Activated CD8-positive, alpha-beta T cell treated with anti-CD3 and anti-CD28 coated beads for 36 hours (primary cell): ENCODE measurements at places on chromosomes 5 and 9. TPM values are rescaled to one million over a fixed set of nuclear protein-coding genes. Genes with fewer than 3 reads are reported as not detected.
A peak's percentile ranks its signal among the peaks of the same experiment; 100 is the strongest.

DNA sequence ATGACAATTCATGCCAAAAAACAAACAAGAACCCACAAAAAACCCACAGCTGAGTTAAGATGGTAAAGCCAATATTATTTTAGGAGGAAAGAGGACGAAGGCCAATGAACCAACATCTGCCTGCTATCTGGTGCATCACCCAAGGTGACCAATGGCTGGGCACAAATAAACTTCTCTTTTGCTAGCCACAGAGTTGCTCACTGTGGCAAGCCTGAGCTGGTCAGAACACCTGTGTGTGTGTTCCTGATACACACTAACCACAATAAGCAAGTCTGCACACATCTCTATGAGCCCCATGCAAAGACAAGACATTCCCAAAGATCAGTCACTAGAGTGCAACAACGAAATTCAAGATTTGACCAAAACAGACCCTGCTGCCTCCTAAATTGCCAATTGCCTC is 63.1 kb downstream of the RNF38 start:
- DNase-seq, result no peak
- H3K27me3 ChIP-seq, result no peaks in the 10 kb centered on the region
- H3K4me3 ChIP-seq, result no peak overlapping the region
- H3K4me1 ChIP-seq, result peaks cover 3% of the 10 kb centered on the region
- H3K27ac ChIP-seq, result peak overlapping the region; percentile 58
- H3K36me3 ChIP-seq, result peaks cover 35% of the 10 kb centered on the region

- H3K4me1 ChIP-seq, result no peaks in the 10 kb centered on the region
- H3K27ac ChIP-seq, result no peak overlapping the region
Observed at GRCh38 chr5:104937598-104937997, 1375.0 kb upstream of the NUDT12 start.

- H3K4me3 ChIP-seq, result peak overlapping the region; percentile 90
- peak overlapping the region; percentile 88 for H3K27ac ChIP-seq
- no peaks in the 10 kb centered on the region for H3K27me3 ChIP-seq
- peak; percentile 80 for DNase-seq
- peaks cover 41% of the 10 kb centered on the region for H3K4me1 ChIP-seq
- peaks cover 22% of the 10 kb centered on the region for H3K36me3 ChIP-seq
Observed at GRCh38 chr9:136544964-136545691, 720 bp downstream of the NOTCH1 start.

GRCh38 chr5:156327296-156327695 is 332 bp downstream of the SGCD start:
- no peak overlapping the region for H3K27ac ChIP-seq
- no peak for DNase-seq
- no peaks in the 10 kb centered on the region for H3K4me1 ChIP-seq
- H3K36me3 ChIP-seq, result no peaks in the 10 kb centered on the region
- no peak overlapping the region for H3K4me3 ChIP-seq

- DNase-seq, result no peak
- H3K4me1 ChIP-seq, result peaks cover 41% of the 10 kb centered on the region
- no peaks in the 10 kb centered on the region for H3K27me3 ChIP-seq
Observed at GRCh38 chr9:5560443-5561100, 50.2 kb downstream of the PDCD1LG2 start.

GRCh38 chr5:75558981-75559632 is 47.4 kb downstream of the POLK start:
- H3K4me1 ChIP-seq, result peaks cover 13% of the 10 kb centered on the region
- DNase-seq, result no peak
- H3K36me3 ChIP-seq, result peaks cover 69% of the 10 kb centered on the region
- H3K27me3 ChIP-seq, result no peaks in the 10 kb centered on the region

The IFNA21 gene
- not detected for total RNA-seq

The NMRK1 gene
- 15.9 TPM for total RNA-seq

The C5orf52 gene
- total RNA-seq, result not detected

The IFNA2 gene
- total RNA-seq, result not detected
